Mesendoderm (in vitro differentiated cells): ENCODE measurements at places on chromosomes 11 and 22.
A peak's percentile ranks its signal among the peaks of the same experiment; 100 is the strongest.

DNA sequence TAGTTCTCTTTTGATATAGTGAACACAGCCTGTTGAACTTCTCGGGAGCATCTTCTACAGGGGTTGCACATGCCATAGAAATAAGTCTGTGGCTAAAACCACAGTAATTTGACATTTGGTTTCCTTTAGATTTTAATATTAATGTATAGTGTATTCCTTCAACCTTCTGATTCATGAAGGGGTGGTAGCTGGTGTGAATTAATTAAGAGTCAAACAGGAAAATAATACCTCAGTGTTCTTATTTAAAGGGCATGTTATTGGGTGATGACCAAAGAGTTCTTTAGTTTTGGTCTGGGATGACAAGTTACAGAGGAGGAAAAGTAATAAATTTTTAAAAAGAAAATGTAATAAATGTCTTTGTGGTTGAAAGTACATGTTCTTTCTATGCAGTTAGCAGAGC, 86.8 kb downstream of the PDHX start:
- DNase-seq: no peak

- DNase-seq: peak; percentile 53
Observed at GRCh38 chr11:75667255-75667830, 1.5 kb downstream of the MAP6 start.

DNA sequence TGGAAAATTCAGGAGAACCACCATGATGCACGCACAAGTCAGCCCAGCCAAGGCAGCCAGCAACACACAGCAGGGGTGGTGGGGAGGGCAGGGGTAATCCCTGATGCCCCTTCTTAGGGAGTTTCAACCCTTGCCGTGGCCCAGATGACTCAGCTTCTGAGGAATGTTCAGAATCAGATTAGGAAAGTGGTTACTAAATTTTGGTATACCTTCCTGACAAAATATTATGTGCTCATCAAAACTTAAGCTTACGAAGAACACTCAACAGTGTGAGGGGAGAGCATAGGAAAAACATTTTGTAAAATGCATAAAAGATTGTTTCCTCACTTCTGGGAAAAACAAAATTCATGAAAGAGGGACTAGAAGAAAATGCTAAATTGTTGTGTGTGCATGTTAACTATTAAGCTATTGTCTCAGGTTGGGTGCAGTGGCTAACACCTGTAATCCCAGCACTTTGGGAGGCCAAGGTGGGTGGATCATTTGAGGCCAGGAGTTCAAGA, 32.1 kb downstream of the SERPIND1 start:
- peak; percentile 74 for DNase-seq

GRCh38 chr11:101553891-101554292, 29.9 kb downstream of the TRPC6 start:
- no peak for DNase-seq

- DNase-seq: no peak
Observed at GRCh38 chr22:26431261-26431995, 2.4 kb downstream of the ASPHD2 start.

- no peak for DNase-seq
Observed at GRCh38 chr11:118708296-118708695, 28.8 kb upstream of the TREH start.

- no peak for DNase-seq
Observed at GRCh38 chr22:49368976-49369725, 458.5 kb downstream of the BRD1 start.

DNA sequence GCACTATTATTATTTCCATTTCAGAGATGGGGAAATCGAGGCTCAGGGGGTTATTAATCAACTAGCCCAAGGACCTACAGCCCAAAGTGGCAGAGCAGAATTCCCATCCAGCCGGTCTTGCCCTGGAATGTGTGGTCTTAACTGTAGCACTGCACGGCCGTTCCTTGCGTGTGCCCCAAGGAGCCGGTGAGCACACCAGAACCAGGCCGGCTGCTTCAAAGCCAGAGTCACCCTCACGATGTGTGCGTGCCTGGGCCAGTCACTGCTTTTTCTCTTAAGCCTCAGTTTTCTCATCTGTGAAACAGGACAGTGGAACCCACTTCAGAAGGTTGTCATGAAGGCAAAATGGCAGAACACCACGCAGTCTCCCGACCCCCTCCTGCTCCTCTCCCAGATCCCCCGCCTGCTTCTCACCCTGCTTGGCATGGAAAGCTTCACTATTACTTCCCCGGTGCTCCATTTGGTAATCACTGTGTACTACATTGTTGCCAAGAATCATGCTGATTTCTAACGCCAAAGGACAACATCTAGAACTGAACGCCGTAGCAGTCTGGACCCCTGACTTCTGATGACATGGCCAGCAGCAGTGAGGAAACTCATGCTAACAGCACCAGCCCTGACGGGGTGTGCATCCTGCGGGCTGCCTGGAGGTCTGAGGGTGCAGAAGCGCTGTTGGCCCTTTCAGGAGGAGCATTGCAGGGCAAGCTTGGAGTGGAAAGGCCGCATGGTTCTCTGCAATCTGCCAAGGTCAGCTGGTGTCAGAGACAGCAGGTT, 106.8 kb upstream of the B3GAT1 start:
- no peak for DNase-seq

DNA sequence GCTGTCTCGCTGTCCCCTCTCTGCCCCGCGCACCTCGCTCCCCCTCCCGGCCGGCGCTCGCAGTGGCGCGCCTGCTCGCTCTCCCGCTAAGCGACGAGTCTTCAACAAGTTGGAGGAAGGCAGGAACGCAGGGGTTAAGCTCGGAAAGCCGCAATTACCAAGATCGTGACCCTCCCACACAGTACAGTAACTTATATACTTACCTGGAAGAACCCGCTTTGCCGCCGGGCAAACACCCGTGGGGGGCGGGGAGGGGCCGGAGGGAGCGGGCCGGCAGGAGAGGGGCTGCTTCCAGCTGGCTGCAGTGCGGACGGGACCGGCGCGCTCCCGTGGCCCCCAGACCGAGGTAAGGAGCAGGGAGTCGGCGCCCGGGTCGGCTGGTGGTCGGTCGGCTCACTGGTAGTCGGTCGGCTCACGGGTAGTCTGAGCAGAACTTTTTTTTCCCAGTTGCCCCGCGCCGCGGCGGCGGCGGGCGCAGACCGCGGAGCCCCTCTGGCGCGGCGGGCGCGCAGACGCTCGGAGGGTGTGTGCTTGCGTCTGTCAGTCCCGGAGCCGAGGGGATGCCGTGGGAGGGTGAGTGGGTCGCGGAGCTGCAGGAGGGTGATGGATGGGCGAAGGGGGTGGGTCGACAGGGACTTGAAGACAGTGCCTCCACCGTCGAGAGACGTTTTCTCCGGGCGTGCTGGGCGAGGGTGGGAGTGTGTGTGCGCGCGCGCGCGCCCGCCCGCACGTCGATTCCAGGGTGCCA, 101.2 kb upstream of the HSD17B12 start:
- peak; percentile 79 for DNase-seq

DNA sequence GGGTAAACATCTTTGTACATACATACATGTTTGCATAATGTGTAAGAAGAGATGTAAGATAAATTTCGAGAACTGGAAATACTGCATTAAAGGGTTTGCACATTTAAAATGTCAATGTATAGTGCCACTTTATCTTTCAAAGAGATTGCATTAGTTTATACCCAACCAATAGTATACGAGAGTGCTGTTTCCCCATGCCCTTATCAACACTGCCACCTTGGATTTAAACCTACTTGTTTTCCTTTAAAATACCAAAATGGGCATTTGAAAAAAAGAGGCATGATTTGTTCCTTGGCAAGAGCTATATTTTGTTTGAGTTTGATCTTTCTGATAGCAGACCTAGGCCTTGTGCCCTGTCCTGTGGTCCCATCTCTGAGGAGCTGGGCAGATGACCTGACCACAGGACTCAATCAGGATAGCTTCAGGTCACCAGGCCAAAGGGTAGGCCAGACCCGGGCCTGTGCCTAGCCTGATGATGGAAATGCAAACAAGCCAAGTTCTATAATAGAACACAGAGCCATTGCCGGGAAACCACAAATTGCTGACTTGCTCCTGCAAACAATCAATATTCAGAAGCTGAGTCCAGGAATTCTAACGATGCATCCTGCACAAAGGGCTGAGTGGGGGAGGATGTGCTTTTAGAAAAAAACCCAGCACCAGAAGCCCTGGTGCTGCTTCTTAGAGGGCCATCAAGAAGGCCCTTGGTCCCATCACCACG, 16.9 kb upstream of the ALG8 start:
- DNase-seq: no peak

DNA sequence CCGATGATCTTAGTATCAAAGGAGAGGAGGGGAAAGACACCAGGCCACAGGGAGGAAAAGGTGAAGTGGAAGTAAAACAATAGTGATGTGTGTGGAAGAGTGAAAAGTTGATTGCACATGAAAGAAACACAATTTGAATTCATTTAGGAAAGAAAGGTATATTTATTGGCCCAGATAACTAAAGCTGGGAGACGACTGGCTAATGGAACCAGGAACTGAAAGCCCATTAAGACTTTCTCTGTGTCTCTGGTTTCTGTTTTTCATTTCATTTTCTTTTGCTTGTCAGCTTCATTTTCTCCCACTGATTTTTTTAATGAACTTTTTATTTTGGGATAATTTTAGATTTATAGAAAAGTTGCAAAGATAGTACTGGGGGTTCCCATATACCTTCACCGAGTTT, 5.1 kb upstream of the DCHS1 start:
- no peak for DNase-seq

DNA sequence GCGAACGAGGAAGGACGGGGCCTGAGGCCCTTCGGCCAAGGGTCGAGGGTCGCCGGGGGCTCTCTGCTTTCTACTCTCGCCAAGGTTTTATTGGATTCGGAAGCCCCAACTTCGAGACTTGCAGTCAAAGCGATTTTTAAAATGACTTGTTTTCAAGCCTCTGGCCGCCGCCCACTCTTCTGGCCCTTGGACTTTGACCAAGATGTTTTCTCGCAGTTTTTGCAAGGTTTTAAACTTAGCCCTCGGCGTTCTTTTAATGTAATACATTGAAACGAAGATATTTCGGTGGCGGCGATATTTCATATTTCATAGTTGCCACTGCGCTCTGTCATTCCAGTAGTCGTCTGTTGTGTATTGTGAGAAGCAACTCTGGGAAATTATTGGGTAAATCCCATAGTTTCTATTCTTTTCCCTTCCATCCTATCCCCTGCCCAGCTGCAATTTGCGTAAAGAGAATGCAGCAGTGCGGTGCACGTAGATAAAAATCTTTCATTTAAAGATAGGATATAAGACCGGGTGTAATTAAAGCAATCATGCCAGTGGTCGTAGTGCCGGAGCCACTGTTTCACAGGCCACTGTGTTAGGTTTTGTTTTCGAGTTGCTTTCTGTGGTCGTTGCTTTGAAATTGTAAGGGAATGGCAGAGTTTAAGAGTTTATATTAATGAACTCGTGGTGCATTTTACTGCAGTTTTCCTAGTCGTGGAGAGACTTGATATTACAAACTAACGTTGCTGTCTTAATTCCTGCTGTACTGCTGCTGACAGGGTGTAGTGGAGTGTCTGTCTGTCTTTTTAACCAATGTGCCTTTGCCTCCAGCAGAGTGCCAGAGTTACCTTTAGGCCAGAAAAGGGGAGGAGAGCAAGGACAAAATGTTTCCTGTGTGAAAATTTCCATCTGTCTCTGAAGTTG, 702 bp downstream of the BIRC2 start:
- DNase-seq: peak; percentile 42

DNA sequence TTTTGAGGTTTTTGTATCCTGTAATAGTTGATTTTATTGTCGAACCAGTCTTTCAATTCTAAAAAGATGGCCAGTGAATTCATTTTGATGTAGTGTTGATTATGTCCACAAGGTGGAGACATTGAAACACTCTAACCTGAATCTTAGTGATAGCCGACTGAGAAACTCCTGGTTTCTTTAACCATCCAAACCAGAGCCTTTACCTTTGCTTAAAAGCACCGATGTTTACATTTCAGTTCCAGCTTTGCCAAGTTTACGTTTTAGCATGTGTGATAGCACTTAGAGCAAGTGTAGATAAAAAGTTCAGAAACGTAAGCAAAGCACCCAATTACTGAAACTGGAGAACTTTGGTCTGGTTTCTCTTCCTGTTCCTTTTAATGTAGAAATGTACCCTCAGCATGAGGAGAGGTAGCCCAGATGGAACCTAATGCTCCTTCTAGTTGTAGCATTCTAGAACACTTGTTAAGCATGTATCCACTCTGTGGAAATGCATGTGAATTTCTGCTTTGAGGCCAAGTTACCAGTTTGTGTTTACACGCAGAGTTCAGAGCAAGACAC, 208.6 kb downstream of the DBX1 start:
- DNase-seq: peak; percentile 83

GRCh38 chr11:11973361-11973800, 35.0 kb downstream of the DKK3 start:
- DNase-seq: no peak

DNA sequence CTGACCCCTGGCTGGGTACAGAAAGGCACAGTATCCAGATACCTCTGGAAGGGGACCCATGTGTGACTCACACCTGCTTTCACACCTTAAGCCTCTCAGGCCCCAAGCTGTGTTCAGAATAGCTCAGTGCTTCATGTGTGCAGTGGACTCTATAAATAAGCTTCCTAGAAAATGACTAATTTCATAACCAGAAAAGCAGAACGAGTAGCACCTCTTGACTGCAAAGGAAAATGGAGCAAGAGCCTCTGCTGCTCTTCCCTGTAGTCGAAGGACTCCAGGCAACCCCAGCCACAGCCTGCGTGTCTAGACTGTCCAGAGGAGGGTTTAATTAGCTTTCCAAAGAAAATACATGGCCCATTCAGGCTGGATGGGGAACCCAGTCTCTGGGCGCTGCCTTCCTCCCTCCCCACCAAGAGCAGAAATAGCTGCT, 23.1 kb downstream of the PTPN5 start:
- no peak for DNase-seq

- no peak for DNase-seq
Observed at GRCh38 chr11:35387111-35387982, 32.0 kb downstream of the SLC1A2 start.

DNA sequence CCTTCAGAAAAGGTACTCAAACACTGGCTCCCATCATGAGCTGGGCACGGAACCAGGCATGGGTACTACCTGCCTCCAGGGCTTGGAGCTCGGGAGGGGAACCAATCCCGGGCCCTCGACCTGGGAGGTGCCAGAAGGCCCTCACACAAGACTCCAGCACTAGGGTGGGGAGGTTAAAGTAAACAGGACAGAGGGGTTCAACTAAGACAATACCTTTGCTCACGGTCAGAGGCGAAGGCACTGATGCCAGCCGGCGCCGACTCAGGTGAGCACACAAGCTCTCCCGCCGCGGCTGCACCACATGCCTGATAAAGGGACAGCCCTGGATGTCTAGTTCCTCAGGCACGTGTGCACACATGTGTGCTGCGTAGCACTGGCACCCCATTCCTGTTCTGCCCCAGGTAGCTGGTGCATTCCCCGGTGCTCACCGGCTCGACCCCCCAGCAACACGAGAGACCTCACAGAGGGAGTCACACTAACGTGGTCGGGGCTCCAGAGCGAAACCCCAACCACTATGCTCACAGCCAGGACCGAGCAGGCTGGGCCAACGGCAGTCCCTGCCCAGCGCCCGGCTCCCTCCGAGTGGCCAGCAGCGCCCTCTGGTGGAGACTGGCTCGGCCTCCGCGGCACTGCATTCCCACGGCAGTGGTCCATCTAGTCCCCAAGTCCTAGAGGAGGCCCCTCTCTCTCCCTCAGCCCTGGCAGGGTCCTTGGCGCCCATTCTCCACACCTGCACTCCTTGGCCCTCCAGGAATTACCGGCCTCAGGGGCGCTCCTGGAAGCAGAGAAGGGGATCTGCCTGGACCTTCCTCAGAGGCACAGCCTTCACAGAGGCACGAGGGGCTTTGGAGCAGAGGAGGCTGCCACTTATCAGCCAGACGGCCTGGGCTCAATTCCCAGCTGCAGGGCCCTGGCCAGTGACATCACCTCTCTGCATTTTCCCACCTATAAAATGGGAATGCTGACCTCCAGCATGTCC, 28.8 kb upstream of the MOB2 start:
- DNase-seq: peak; percentile 68
